A172 (cell line): ENCODE measurements at places on chromosomes 13 and 19. TPM values are rescaled to one million over a fixed set of nuclear protein-coding genes. Genes with fewer than 3 reads are reported as not detected.

DNA sequence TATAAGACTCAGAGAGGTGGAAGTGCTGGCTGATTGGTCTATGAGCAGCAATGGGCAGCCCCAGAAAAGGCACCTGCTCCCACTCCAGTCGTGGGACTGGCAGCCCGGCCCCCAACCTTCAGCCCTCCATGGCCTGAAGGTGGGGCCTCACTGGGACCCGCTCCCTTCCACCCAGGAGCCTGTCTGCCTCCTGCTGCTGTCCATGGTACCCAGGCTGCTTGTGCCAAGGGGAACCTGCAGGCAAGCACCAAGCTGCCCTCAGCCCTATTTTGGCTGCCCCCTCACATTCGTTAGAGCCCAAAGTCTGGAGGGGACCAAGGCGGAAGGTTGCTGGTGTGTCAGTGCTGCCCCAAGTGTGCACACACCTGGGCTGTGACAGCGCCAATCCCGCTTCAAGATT, 2304.9 kb downstream of the PCDH9 start:
- no peak for DNase-seq

IZUMO4 gene
- total RNA-seq = 2.7 and 2.8 TPM in 2 replicates

- DNase-seq = no peak
Observed at GRCh38 chr13:75296641-75297040, 185.3 kb downstream of the TBC1D4 start.

DPRX gene
- total RNA-seq = not detected in 2 replicates

GRCh38 chr19:44871809-44872208, 19.2 kb upstream of the TOMM40 start:
- DNase-seq = no peak

CD209 gene
- not detected in 2 replicates for total RNA-seq

DNA sequence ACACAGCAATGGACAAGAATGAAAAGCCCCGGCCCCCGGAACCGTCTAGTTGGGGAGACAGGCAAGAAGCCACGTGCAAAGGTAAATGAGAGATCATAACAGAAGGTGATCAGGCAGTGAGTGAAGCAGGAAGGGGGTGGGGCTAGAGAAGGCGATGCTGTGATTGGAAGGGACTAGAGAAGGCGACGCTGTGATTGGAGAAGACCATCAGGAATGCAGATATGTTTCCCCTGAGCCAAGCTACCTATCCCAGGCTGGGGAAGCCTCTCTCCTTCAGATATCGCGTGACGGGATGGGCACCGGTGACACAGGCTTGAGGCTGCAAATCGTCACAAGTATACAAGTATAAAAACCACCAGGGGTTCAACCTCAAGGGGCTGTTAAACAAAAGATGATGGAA, 21.8 kb downstream of the DCAF15 start:
- peak; percentile 71 for DNase-seq

DNA sequence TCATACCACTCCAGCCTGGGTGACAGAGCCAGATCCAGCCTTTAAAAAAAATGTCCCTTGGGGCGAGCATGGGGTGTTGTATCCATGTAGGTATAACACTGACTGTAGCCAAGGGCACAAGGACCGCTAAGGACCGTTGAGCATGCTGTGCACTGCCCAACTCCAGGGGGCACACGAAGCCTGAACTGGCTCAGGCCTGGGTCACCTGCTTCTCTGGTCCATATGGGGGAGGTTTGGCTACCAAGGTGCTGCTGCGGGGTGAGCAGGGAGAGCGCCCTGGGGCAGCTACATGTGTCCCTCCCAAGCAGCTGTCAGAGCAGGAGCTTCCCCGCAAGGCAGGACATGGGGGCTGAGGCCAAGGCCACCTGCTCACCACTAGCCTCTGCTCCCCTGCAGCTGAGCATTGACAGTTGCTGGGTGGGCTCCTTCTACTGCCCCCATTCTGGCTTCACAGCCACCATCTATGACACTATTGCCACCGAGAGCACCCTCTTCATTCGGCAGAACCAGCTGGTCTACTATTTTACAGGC, 16.3 kb downstream of the CATSPERG start:
- no peak for DNase-seq

DNA sequence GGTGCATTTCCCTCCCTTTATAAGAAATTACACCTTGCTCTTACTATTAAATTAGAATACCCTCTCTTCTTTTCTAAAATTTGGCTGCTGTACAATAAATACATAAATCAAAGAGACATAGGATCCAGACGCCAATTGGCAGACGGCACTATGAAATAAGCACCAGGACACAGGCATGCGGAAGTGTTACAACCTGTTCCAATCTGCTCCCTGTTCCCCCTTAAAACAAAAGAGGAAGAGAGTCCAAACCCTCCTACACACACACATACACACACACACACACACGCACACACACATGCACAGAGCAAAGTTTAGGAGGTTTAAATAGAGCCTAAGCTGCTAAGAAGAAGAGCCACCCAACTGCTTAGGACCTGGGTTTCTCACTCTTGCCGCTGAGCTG, 75.6 kb upstream of the ZNF507 start:
- no peak for DNase-seq

FLT3LG gene
- total RNA-seq = 4.7 and 6.2 TPM in 2 replicates

ZNF433 gene
- 7.2 and 11.3 TPM in 2 replicates for total RNA-seq

CYP2F1 gene
- not detected in 2 replicates for total RNA-seq

ZNF90 gene
- 0.31 and 0.72 TPM in 2 replicates for total RNA-seq

GRCh38 chr13:97395447-97396136, 38.4 kb upstream of the RAP2A start:
- DNase-seq = peak; percentile 42

DNA sequence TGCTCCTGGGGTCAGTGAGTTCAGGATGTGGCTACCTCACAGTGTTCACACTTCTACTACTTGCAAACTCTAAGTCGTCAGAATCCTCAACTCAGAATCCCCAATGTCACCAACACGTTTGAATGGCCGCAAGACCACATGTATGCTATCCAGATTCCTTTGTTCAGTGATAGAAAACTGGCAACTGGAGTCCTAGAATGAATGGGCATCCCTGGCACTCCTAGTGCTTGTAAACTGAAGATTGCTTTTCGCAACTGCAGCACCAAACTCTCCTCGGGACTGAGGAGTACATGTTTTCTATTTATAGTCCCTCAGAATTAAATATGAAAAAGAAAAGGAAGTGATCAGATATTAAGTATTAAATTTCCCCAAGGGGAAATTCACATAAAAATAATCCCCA, 4.9 kb downstream of the SMAD9 start:
- DNase-seq = no peak

DNA sequence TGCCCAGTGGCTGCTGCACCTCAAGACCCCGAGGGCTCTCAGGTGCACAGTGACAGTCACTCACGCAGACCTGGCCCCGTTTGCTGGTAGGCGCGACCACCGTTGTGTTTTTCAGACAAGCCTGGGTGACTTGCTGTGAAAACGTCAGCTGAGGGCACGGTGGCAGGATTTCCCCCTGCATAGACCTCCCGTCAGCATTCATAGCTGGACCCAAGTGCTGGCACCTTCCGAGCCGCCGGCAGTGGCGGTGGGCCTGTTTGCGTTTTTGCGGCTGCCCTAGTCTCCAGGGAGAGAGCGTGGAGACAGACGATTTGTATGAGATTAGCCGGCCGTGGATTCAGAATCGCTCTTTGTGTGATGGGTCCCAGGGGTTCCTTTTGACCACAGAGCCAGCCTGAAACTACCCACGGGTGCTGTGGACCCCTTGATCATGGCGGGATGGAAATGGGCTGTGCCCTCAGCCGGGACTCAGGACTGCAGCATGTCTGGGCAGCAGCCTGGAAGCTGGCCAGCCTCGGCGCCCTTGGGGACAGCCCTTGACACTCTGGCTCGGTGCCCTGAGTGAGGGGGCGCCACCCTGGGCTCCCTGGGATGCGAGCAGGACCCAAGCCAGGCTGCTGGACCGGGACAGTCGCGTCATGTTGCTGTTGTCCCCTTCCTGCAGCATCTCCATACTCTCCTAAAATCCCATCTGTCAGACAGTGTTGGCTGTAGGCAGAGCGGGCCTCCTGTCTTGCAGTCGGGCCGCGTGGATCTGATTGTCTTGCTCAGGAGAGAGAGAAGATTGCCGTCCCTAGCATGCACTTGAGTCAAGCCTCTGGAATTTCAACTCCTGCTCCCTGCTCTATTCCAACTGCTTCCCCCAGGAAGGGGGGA, 8.6 kb downstream of the KDM4B start:
- DNase-seq = peak; percentile 92

GRCh38 chr19:55678121-55678671, 3.2 kb downstream of the EPN1 start:
- DNase-seq = no peak

- peak; percentile 65 for DNase-seq
Observed at GRCh38 chr13:74206061-74206561, 71.9 kb upstream of the KLF12 start.

SIGLECL1 gene
- total RNA-seq = not detected in 2 replicates

STXBP2 gene
- total RNA-seq = 0.12 and 0.84 TPM in 2 replicates

- no peak for DNase-seq
Observed at GRCh38 chr13:50672025-50672424, 171.5 kb downstream of the DLEU7 start.

STOML3 gene
- total RNA-seq = not detected in 2 replicates

- no peak for DNase-seq
Observed at GRCh38 chr13:82569581-82569980, 1312.7 kb downstream of the SLITRK1 start.

- DNase-seq = no peak
Observed at GRCh38 chr13:47757466-47758080, 243.5 kb downstream of the SUCLA2 start.
